Epithelial cell of proximal tubule (primary cell): ENCODE measurements at places on chromosomes 12 and 14. TPM values are rescaled to one million over a fixed set of nuclear protein-coding genes. Genes with fewer than 3 reads are reported as not detected.
A peak's percentile ranks its signal among the peaks of the same experiment; 100 is the strongest.

DNA sequence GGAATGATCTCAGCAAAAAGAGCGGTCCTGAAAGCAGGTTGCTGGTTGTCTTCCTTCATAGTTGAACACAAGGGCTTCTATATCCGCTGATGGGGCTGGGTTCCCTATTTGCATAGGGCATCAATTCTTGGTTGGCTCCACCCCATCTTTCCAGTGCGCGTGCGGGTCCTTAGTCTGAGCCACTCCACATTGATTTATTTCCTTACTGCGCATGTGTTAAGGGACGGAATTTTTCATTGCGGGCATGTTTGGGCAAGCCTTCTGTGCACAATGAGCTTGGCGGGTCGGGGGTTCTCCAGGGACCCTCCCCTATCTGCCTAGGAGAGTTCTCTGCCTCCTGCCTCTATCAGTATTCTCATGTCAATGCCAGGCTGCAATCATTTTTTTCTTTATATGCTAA, 21.2 kb upstream of the DLGAP5 start:
- no peak for DNase-seq

DNA sequence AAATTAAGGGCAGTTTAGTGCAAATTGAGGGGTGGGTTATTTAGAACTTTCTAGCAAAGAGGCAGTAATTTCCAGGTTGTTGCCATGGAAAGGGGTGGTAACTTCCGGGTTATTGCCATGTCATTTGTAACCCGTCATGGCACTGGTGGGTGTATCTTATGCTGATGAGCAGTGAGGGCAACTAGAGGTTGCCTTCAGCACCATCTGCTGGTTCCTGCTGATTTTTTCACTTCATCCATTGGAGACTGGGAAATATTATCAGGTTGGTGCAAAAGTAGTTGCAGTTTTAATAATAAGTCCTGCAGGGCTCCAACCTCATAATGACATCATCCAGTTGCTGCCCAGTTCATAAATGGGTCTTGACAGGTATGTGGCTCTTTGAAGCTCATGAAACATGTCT, 24.4 kb upstream of the SERPINA4 start:
- no peak for DNase-seq

DNA sequence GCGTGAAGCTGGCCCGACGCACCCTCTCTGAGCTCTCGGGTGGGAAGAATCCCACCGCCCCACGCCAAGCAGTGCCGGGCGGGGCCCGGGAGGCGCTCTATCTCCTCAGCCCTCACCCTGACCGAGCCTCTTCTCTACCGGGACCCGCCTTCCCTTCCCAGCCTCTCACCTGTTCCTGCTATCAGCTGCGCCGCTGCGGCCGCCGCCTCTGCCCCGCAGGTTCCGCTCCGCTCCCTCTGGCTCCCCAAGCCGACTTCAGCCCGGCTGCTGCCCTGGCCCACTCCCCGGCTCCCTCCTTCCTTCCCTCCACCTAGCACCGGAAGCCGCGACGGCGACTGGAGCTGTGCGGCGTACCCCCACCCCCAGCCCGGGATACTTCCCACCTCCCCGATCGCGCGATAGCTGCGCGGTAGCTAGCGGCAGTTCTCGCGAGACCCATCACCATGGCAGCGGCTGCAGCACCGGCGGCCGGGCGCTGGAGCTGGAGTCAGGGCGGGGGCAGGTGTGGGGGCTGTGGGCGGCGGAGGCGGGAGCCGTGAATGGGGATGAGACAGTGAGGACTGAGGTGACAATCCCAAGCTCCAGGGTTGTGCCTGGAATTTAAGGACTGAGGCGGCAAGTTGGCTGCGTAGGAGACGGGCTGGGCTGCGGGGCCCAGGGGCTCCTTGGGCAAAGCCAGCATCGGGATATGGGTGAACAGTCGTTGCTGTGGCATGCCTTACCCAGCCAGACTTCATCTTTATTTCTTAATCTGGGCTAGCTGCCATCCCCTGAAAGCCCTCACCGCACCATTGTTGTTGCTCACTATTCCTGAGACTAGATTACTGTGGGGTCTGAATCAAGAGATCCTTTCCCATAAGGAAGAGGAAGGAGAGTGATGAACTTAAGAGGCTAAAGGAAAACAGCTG, at the start of gene ARF3:
Gene ARF3 (minus strand): TSS at position 347 of the 908 bp plus-strand sequence. CDS start 16,392 bp downstream, outside the sequence.
- DNase-seq: peak; percentile 40

GRCh38 chr12:131221957-131222328, 268.2 kb downstream of the ADGRD1 start:
- no peak for DNase-seq

- peak; percentile 32 for DNase-seq
Observed at GRCh38 chr12:87157791-87158190, 871.4 kb downstream of the C12orf50 start.

DNA sequence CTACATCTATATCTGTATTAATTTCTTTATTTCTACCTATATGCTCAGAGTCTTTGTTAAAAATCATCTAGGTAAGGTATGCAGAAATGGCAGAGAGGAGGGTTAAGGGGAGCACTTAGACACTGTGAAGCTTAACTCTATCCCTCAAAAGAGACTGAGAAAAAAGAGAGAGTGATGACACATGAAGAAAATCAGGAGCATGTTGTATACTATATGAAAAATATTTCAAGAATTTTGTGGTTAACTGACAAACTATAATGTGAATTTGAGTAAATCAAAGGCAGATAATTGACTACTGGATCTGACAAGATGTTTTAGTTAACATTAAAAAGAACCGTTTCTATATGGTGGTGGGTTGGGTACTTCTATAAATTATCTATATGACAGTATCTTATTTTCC, 1814.2 kb upstream of the SEL1L start:
- no peak for DNase-seq

DNA sequence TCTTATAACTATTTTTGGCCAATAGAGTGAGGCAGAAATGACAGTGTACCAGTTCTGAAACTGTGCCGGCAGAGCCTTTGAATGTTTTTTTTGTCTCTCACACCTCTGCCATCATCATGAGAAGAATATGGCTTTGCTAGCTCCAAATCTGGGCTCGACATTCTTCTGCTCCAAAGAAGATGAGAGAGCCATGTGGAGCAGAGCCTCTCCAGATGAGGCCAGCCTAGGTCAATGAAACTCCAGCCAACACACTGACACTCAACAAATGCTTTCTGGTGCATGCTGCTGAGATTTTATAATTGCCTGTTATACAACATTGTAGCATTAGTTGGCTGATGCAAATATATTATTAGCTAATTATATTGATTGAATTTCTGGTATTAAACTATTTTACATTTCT, 154.7 kb downstream of the SLC38A4 start:
- no peak for DNase-seq

DNA sequence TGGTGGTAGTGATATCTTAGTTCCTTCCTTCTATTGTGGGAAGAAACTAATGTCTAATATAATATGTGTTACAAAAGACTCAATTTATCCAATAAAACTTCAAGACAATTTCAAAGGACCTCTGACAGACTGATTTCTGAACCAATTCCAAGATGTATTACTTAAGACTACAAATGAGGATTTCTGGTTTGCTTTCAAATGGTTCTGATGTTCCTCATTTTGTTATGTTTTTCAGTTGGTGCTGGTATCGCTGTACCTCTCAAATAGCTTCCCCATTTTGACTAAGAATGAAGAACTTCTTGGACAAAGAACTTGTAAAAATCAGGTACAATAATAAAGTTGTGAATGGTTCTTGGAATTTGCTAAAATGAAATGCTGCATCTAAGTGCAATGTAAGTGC, 19.4 kb upstream of the MBIP start:
- no peak for DNase-seq

GRCh38 chr12:11922361-11922760, 148.4 kb upstream of the BCL2L14 start:
- no peak for DNase-seq

DNA sequence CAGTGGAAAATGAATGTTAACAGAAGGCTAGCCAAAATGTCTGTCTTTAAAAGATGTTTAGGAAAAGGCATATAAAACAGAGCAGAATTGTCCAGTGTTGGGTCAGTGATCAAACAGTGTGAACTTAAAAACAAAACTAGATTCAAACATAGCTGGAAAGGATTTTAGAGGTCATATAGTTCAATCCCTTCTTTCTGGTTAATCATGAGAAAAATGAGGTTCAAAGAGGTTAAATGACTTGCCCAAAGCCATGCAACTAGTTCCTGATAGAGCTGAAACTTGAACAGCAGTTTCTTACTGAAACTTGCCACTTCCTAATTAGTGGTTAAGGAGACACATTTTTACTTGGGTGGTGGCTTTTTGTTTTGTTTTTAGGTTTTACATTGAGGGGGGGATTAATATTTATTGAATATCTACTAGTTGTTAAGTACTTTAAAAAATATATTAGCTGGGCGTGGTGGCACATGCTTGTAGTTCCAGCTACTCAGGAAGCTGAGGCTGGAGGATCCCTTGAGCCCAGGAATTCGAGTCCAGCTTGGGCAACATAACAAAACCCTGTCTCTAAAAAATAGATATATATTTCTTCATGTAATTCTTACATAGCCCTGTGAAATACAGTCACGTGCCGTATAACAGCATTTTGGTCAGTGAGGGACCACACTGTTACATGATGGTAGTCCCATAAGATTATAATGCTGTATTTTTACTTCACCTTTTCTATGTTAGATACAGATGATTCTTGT, 20.4 kb downstream of the ACVR1B start:
- DNase-seq: peak; percentile 57

- no peak for DNase-seq
Observed at GRCh38 chr14:34797747-34798583, 77.2 kb downstream of the BAZ1A start.

DNA sequence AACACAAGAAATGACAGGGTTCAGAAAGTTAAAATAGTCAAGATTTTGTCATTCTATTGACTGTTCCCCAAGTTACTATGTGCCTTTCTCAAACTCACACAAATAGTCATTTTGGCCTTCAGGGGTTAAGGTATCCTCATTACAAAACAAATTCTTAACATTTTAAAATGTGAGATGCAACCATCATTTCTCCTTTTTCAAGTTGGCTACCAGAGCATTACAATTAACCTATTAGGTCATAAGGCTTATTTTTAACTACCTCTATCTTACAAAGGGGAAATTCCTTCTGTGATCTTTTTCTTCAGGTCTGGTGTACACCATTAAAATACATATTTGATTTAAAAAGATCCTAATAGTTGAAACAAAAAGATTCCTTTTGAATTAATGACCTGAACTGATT, 61.2 kb downstream of the SLC38A1 start:
- no peak for DNase-seq

GRCh38 chr12:129109174-129110001, 256.1 kb downstream of the GLT1D1 start:
- DNase-seq: no peak

GRCh38 chr12:122204167-122205052, 901 bp downstream of the B3GNT4 start:
- DNase-seq: no peak

DNA sequence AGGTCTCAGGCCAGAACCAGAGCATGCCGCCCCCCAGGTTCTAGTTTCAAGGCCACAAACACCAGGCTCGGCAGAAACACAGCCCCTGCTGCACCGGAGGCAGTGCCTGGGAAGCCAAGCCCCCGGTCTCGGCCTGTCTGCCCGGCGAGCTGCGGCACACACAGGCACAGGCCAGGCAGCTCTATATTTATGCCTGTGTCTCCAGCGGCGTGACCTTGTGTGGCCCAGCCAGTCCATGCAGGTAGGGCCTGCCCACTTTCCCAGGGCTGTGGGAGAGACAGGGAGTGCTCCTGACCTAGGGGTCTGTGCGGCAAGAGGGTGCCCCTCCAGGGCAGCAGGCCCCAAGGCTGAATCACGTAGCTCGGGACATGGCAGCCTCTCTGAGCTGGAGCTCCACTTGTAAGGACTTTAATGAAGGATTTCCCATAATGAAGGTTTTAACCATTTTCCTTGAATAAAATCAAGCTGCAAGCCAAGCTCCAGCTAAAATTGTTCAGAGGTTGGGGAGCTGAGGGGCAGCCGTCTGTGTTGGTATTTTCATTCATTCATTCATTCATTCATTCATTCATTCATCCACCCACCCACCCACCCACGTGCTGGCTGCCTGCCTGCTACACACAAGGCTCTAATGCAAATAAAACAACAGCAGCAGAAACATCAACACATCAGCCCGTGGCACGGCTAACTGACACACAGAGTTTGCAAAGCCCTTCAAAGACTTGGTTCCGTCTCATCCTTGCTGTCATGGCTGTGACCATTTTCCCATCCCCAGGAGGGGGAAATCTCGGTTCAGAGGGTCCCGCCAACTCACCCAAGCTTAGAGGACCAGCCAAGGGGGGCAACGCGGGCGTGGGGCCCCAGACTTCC, 92.0 kb downstream of the RFLNA start:
- DNase-seq: no peak

DNA sequence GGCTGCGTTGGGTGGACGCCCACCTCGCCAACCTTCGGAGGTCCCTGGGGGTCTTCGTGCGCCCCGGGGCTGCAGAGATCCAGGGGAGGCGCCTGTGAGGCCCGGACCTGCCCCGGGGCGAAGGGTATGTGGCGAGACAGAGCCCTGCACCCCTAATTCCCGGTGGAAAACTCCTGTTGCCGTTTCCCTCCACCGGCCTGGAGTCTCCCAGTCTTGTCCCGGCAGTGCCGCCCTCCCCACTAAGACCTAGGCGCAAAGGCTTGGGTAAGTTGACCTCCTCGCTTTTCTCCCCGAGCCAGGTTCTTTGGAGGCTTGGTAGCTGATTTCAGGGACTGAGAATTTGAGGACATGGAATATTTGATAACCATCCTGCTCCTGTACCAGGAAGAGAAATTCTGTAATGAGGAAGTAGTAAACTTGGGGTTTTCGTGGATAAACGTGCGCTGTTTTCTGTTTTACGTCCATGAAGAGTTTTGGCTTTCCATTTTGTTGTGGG, 530 bp downstream of the APAF1 start:
- no peak for DNase-seq

GRCh38 chr12:89019439-89020120, 332.7 kb downstream of the DUSP6 start:
- peak; percentile 59 for DNase-seq

DNA sequence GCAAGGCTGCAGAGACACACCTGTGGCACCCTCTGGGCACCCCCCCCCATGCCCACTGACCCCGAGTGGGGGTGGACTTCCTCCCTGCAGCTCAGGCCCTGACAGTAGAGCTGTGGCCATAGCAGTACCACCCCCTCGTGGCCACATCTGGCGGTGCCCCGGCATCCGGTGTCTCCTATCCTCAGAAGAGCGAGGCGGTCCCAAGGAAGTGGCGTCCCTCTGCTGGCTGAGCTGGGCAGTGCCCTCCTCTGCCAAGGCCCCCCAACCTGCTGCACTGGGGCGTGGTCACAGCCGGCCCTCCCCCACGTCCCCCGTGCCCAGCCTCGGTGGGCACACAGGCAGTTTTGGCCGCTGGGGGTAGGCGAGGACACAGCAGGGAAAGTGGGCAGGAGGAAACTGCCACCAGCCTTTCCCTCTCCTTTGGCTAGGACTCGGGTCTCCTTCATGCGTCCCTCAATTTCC, 6.0 kb upstream of the SLC6A12 start:
- DNase-seq: no peak

The LRIG3 gene
- 12.6 and 25.5 TPM in 2 replicates for total RNA-seq

The AQP6 gene
- not detected in 2 replicates for total RNA-seq

The TSPAN19 gene
- total RNA-seq: not detected in 2 replicates

The BICD1 gene
- 7.7 and 9.9 TPM in 2 replicates for total RNA-seq

The TAS2R8 gene
- not detected in 2 replicates for total RNA-seq

The HHIPL1 gene
- total RNA-seq: 0.87 and 4.9 TPM in 2 replicates
